Kidney (tissue), 22 donors: ENCODE measurements at places on chromosomes 5 and 9. TPM values are rescaled to one million over a fixed set of nuclear protein-coding genes. Genes with fewer than 3 reads are reported as not detected.

Gene OLFM1
- 33.7 TPM for total RNA-seq

Gene GMCL2
- total RNA-seq, result not detected

Gene SHC3
- total RNA-seq, result 1.5 TPM

DNA sequence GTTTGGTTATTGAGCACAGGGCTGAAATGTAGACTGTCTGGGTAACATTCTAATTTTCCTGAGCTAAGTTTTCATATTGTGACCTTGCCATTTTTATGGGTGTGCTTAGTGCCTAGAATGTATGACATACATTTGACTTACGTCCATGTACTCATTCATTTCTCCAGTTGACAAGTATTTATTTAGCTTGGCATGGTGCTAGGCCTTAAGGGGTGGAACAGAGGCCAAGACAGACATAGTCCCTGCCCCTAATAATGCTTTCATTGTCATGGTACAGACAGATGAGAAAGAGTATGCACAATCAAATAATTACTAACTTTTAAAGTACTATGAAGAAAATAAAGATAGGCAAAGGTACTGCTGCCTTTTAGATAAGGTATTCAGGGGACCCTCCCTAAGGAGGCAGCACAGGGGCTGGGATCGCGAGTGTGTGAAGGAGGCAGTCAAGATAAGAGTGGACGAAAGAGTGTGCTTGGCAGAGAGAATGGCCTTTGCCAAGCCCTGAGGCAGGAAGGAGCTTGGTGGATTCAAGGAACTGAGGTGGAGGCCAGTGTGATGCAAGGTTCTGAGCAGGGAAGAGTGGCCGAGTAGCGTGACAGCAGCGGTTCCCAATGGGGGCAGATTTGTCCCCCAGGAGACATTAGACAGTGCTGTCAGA, 128.0 kb downstream of the PIP5K1B start:
- no peak for DNase-seq

DNA sequence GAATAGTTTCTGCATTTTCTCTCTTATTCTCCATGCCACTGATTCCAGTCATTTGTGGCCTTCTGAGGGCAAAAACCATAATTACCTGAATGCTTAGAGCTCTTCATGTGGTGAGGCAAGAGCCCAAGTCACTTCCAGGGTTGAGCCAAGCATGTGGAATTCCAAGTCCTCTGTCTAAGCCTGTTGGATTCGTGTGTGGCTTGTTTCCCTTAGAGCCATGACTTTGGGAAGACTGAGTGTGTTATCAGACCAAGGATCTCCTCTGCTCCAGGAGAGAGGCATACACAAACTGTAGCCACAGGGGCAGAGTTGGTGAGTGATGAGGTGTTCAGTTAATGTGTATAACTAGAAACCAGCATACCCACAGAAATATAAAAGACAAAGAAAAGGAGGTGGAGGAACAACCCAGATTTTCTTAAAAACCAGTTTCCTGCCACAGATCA, 27.1 kb downstream of the SLC22A5 start:
- no peak for DNase-seq

DNA sequence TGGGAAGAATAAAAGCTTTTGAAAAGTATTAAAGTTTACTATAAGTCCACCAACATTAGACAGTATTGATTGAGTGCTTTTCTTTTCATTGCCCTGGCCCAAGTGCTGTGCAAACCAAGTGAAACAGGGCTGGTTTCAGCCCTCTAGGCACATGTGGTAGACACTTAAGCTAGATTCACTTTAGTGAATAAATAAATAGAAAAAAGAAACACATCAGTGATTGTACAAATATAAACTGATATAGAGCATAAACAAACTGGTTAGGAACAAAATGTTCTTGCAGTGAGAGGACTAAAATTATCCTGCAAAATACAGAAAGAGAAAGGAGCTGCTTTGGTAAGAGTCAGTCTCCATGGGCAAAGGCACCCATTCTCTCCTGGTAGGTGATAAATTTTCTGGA, 29.7 kb downstream of the ACTBL2 start:
- DNase-seq, result no peak

- DNase-seq, result no peak
Observed at GRCh38 chr5:28967848-28968247, 1929.5 kb upstream of the CDH9 start.

DNA sequence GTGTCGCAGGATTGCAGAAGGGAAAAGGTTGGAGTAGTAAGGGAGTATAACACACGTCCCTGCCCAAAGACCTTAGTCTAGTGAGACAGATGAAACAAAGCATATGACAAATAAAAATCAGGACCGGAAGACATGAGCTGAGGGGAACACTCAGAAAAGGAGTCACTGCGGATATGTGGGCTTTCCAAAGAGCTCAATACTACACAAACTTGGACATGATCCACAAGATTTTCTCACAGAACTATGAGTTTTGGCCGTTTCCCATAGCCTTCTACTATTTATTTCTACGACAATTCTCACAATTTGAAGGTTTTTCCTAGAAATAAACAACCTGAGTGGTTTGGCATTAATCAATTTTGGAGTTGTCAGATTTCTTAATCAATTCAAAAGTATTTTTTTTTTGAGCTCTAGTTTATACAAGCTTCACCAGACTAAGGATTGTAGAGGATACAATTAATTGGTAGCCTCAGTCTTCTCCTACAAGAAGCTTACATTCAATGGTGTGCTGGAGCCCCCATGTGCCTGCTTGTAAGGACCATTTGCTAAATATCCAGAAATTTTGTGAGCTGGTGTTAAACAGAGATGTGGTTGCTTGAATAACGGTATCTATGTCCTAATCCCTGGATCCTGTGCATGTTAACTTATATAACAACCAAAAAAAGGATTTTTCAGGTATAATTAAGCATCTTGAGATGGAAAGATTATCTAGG, 91.4 kb downstream of the ADAMTS12 start:
- no peak for DNase-seq

Gene FRMD3
- 11.0 TPM for total RNA-seq

DNA sequence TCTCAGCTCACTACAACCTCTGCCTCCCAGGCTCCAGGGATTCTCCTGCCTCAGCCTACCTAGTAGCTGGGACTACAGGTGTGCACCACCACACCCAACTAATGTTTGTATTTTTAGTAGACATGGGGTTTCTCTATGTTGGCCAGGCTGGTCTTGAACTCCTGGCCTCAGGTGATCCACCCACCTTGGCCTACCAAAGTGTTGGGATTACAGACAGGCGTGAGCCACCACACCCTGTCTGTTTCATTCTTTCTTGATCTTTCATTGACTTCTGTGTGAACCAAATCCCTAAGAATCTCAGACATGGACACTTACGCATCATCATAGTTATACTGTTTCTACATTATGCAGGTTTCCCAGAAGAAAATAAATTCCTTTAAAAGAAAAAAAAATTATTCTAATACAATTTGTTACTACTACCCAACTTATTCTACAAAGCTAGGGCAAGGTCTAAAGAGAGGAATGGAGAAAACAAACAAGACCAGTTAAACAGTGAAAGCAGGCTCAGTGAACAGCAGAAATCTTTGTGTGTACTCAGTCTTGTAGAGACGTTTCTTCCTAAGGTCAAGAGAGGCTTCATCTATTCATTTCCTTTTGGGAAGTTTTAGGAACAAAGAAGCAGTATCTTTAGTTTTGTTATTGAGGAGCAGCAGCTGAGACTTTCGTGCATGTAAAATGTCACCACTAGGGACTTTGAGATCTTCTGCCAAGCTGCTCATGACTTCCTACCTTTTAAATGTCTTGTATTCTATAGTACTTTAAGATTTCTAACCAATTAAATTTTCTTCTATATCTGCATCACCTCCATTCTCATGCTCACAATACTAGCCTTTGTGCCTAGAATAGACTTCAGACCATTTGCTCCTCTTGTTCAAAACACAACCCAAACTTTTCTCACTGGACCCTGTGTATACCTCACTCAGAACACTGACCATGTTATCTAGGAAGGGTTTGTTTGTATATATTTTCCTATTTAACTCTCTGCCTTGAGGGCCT, 5.6 kb upstream of the HMGCR start:
- no peak for DNase-seq
